ENCODE measurements at places on chromosomes 7 and 10.

- DNase-seq: no peak
Measured at GRCh38 chr10:7136016-7136415, 274.8 kb downstream of the SFMBT2 start.

DNA sequence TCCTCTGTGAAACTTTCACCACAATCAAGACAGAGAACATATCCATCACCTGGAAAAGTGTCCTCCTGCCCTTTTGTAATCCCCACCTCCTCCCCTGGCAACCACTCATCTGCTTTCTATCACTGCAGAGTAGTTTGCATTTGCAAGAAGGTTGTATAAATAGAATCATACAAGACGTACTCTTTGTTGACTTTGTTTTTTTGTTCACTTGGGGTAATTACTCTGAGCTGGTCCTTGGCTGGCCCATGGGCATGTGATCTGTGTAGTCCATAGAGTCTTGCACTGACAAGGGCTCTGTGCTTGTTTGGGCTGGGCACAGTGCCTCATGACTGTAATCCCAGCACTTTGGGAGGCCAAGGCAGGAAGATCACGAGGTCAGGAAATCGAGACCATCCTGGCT lies 7.8 kb upstream of the HACD1 start:
- no peak for DNase-seq

GRCh38 chr10:102795453-102796406 lies 41.5 kb downstream of the CYP17A1 start:
- DNase-seq: no peak

- no peak for DNase-seq
Measured at GRCh38 chr10:13117841-13118783, 18.1 kb downstream of the OPTN start.

DNA sequence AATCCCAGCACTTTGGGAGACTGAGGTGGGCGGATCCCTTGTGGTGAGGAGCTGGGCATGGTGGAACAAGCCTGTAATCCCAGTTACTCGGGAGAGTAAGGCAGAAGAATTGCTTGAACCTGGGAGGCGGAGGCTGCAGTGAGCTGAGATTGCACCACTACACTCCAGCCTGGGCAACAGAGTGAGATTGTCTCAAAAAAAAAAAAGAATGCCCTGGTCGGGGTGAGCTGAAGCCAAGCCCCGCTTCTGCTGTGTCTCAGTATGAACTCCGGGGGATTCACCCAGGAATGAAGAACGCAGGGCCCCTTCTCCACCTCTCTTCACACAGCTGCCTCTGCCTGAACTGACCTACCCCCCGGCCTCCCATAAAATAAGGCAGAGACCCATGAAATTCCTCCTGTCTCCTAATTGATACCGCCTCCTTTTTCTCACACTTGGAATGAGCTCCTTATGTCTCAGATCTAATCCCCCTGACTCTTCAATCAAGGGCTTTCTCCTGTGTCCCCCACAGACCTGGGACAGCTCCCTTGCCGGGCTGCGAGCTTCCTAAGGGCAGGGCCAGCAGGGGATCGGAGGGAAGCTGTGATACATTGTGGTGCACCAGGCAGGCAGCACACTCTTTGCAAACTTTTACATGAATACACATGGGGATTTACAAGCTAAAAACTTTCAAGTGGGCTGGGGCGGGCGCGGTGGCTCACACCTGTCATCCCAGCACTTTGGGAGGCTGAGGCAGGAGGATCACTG lies 911 bp upstream of the ZP3 start:
- DNase-seq: no peak

- DNase-seq: no peak
Measured at GRCh38 chr7:75937958-75938786, 23.2 kb downstream of the POR start.

DNA sequence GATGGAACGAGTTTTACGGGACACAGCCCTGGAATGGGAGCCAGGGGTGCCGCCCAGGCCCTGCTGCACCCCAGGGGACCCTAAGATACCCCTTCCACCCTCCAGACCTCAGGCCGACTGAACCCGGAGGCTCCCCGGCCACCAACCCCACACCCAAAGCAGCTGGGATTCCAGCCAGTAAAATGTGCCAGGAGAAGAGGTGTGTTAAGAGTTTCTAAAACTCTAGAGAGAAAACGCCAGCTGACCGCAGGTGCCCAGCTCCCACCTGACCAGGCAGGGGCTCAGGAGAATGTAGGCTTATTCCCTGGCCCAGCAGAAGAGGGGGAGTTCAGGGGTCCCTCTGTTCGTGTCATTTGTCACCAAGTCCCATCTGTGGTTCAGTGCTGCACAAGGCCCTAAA lies 17.5 kb downstream of the NUDT1 start:
- DNase-seq: no peak

- no peak for DNase-seq
Measured at GRCh38 chr10:48536156-48536500, 68.7 kb downstream of the ARHGAP22 start.

DNA sequence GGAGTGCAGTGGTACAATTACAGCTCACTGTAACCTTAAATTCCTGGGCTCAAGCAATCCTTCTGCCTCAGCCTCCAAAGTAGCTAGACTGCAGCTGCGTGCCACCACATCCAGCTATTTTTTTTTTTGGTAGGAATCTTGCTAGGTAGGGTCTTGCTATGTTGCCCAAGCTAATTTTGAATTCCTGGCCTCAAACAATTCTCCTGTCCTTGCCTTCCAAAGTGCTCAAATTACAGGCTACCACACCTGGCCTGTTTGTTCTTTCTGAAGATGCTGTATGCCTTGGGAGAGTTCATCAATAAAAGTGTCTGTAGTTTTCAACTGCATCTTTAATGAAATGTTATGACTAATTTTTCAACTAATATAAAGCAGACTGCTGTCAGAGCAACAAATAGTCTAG lies 452 bp downstream of the SAMD9 start:
- DNase-seq: no peak

GRCh38 chr7:126937171-126937570 lies 315.6 kb downstream of the GRM8 start:
- DNase-seq: no peak
